ENCODE measurements at places on chromosomes 13 and 19. TPM values are rescaled to one million over a fixed set of nuclear protein-coding genes. Genes with fewer than 3 reads are reported as not detected.

DNA sequence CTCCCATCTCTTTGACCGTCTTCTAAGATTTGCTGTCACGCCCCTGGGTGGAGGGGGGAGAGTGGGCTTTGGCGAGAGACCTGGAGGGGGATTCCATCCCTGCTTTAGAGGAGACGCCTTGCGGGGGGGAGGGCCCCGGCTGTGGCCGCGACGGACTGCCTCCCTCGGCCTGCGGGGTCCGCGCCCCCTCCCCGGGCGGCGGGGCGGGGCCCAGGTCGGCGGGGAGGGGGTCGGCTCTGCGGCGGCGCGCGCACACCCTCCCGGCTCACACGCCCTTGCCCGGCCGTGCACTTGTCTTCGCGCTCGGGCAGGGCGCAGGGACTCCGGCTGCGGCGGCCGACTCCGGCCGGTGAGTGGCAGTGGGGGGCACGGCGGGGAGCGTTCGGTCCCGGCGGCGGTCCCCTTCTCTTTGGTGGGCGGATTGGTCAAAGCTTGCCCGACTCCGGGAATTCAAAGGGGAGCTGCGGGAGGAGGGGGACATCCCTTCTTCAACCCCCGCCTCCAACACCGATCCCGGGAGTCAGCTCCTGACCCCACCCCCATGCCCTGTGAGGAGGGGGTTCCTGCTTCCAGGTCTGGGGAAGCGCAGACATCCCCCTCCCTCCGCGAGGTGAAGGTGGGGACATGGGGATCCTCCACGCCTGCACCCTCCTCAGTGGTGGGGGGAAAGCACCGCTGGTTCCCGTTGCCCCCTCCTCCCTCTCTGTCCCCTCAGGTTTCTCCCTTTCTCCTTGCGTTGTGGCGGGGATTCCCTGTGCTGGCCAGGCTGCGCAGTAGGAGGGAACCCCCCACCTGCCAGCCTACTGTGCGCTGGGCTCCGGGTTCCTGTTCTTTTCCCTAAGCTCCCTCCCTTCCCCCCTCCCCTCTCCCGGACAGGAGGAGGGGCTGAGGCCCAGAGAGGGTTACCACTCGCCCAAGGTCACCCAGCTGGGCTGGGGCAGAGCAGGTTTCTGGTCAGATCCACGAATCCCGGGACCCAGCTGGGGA lies 14.6 kb upstream of the KCNN1 start:
- peaks cover 4% of the 10 kb centered on the region for H3K4me1 ChIP-seq
- no peak overlapping the region for H3K27ac ChIP-seq
- no peaks in the 10 kb centered on the region for H3K36me3 ChIP-seq

GRCh38 chr13:39394796-39395678 lies 208.0 kb downstream of the LHFPL6 start:
- H3K4me3 ChIP-seq: no peak overlapping the region
- no peak for DNase-seq
- no peaks in the 10 kb centered on the region for H3K27me3 ChIP-seq
- no peak overlapping the region for H3K27ac ChIP-seq
- no peaks in the 10 kb centered on the region for H3K4me1 ChIP-seq
- H3K36me3 ChIP-seq: no peaks in the 10 kb centered on the region

DNA sequence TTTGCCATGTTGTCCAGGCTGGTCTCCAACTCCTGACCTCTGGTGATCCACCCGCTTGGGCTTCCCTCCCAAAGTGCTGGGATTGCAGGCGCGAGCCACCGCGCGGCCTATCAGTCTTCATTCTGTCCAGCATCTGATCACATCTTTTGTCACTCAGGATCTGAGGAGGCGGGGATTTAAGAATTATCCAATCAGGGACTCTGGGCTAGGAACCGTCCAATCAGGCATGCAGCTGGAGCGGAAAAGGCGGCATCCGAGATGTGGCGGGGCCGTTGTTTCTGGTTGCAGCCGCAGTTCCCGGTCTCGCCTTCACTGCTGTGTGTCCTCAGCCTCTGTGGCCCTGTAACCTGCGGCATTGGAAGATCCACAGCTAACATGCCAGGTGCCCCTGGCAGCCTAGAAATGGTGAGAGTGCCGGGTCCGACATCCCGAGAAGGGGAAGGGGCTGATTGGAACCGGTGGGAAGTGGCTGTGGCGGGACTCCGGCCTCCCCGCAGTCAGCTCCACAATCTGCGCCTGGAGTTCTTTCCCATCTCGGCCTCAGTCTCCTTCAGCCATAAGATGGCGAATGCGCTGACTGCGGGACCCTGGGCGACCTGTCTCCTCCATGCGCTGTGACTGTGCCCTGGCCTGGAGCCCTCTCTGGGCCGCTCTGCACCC lies at the start of gene ZNF729:
Gene ZNF729, plus strand, starts transcription at position 291 of the 660 bp plus-strand sequence. Its CDS starts 85 bp downstream, at position 376.
- no peak within 1 kb of the TSS for H3K27ac ChIP-seq
- no peaks in the 10 kb centered on the region for H3K27me3 ChIP-seq
- no peaks in the 10 kb centered on the region for H3K36me3 ChIP-seq
- no peak within 1 kb of the TSS for H3K4me3 ChIP-seq

- peak within 1 kb of the TSS; percentile 28 for H3K4me3 ChIP-seq
- H3K27ac ChIP-seq: no peak within 1 kb of the TSS
- DNase-seq: no peak
- peaks cover 31% of the 10 kb centered on the region for H3K27me3 ChIP-seq
- H3K4me1 ChIP-seq: peaks cover 12% of the 10 kb centered on the region
Measured at GRCh38 chr13:24680258-24680920, at the start of gene ATP12A. ATP12A (plus strand) TSS chr13:24680408; CDS start chr13:24680744, 336 bp downstream.

DNA sequence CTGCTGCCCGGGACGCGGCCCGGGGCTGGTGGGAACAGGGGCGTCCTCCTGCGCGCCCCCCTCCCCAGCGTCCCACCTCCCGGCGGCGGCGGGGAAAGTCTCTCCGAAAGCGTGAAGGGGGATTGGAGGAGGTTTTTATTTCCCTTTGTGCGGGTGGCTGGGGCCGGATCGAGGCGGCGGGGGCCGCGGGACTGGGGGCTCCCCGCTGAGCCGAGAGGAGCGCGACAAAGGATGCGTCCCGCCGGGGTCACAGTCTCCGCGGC lies 132 bp downstream of the SHD start:
- H3K27me3 ChIP-seq: peaks cover 30% of the 10 kb centered on the region
- no peaks in the 10 kb centered on the region for H3K36me3 ChIP-seq
- H3K4me1 ChIP-seq: no peaks in the 10 kb centered on the region
- no peak overlapping the region for H3K4me3 ChIP-seq

- no peak overlapping the region for H3K27ac ChIP-seq
- H3K4me3 ChIP-seq: no peak overlapping the region
- no peaks in the 10 kb centered on the region for H3K36me3 ChIP-seq
- peaks cover 4% of the 10 kb centered on the region for H3K4me1 ChIP-seq
- peaks cover 4% of the 10 kb centered on the region for H3K27me3 ChIP-seq
Measured at GRCh38 chr19:32339988-32340874, 5.2 kb upstream of the ZNF507 start.

DNA sequence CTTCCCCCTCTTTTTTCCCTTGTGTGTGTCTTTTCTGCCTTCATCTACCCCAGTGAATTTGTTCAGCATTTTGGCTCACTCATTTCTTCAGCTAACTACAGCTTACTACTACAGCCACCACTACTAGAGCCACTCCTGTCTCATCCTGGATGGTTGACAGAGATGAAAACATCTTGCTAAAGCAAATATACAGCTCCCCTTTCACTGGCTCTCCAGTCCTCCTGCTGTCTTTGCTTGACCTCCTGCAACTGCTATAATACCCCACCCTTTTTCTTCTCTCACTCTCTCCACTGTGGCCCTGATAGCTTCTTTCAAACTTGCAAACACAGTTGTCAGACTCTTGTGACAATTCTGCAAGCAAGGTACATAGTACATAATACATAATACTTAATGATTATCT lies 523.6 kb downstream of the DCT start:
- H3K27ac ChIP-seq: no peak overlapping the region
- H3K4me1 ChIP-seq: no peaks in the 10 kb centered on the region
- H3K27me3 ChIP-seq: no peaks in the 10 kb centered on the region
- no peak overlapping the region for H3K4me3 ChIP-seq
- no peaks in the 10 kb centered on the region for H3K36me3 ChIP-seq

DNA sequence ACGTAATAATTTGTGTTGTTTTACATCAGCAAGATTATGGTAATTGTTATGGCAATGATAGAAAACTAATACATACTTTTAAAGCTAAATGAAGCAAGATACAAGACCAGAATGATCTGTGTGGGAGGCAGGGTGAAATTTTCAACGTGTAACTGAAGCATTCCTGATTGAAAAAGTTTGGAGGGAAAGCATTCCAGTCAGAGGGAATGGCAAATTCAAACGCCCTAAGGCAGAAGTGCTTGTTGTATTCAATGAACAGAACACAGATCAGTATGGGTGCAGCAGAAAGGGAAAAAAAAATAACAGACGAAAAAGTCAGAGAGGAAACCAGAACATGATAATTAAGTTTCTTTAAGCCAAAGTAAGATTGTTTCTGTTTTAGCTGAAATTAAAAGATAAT lies 928.5 kb upstream of the SLITRK1 start:
- H3K27ac ChIP-seq: no peak overlapping the region
- no peaks in the 10 kb centered on the region for H3K4me1 ChIP-seq
- no peaks in the 10 kb centered on the region for H3K36me3 ChIP-seq

- peak overlapping the region; percentile 84 for H3K4me3 ChIP-seq
- peaks cover 3% of the 10 kb centered on the region for H3K36me3 ChIP-seq
- peaks cover 21% of the 10 kb centered on the region for H3K4me1 ChIP-seq
- DNase-seq: peak; percentile 41
- H3K27ac ChIP-seq: peak overlapping the region; percentile 95
Measured at GRCh38 chr13:113207890-113208420, 514 bp downstream of the PCID2 start.

- H3K27ac ChIP-seq: no peak overlapping the region
- no peaks in the 10 kb centered on the region for H3K36me3 ChIP-seq
- H3K4me1 ChIP-seq: peaks cover 8% of the 10 kb centered on the region
- DNase-seq: peak; percentile 75
Measured at GRCh38 chr13:40377783-40378182, 288.7 kb downstream of the FOXO1 start.

DNA sequence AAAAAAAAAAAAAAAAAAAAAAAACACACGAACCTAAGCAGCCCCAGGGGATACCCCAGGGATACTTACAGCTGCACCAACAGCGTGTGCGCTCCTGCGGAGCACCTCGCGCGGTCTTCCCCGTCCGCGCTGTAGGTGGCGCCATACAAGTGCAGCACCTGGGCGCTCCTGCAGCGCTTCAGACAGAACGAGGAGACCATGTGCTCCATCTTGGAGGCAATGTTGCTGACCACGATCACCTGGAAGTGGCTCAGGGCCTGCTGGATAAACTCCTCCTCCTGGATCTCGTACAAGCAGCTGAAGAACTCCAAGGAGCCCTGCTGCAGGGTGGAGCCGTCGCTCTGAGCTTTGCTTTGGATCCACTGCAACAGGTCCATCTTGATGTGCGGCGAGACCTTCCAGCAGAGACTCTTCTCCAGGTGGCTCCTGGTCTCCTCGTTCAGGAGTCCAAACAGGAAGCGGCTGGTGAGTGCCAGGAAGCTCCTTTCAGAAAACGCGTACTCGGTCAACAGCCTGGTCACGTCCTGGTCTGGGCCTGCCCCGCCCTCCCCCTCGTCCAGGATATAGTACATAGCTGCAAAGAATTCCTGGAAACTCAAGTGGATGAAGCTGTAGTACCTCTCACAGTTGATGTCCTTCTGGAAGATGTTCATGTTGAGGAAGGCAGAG lies 14.5 kb downstream of the NLRP12 start:
- H3K36me3 ChIP-seq: no peaks in the 10 kb centered on the region
- DNase-seq: no peak
- H3K27me3 ChIP-seq: no peaks in the 10 kb centered on the region
- H3K4me3 ChIP-seq: no peak overlapping the region
- no peak overlapping the region for H3K27ac ChIP-seq

DNA sequence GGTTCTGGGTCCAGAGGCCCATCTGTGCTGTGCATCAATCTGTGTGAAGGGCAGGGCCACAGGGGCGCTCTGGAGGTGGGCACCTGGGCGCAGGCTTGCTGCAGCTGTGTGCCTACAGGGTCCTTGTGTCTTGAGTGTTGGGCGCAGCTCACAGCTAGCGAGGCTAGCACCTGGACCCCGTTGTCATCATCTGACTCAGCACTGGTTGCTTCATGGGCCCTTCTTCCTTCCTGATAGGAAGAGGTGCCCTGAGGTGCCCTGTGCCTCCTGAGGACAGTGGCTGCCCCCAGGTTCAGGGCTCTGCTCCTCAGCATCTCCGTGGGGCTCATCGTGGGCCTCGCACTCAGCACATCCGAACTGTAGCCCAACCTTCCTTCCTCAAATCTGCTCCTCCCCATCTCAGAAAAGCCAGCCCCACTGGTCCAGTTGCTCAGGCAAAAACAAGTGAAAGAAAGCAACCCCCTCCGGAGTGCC lies 54.8 kb downstream of the GATAD2A start:
- peak overlapping the region; percentile 64 for H3K27ac ChIP-seq
- no peaks in the 10 kb centered on the region for H3K36me3 ChIP-seq
- no peaks in the 10 kb centered on the region for H3K27me3 ChIP-seq
- DNase-seq: no peak

GNG7 gene
- total RNA-seq: 1.8 TPM

RNF17 gene
- total RNA-seq: not detected

TJP3 gene
- total RNA-seq: 2.0 TPM

ANKLE1 gene
- 1.0 TPM for total RNA-seq

PIBF1 gene
- total RNA-seq: 19.3 TPM
